ENCODE measurements at places on chromosomes 16 and 17. TPM values are rescaled to one million over a fixed set of nuclear protein-coding genes. Genes with fewer than 3 reads are reported as not detected.

The GDPD3 gene
- 1.8 TPM for total RNA-seq

The LITAFD gene
- not detected for total RNA-seq

DNA sequence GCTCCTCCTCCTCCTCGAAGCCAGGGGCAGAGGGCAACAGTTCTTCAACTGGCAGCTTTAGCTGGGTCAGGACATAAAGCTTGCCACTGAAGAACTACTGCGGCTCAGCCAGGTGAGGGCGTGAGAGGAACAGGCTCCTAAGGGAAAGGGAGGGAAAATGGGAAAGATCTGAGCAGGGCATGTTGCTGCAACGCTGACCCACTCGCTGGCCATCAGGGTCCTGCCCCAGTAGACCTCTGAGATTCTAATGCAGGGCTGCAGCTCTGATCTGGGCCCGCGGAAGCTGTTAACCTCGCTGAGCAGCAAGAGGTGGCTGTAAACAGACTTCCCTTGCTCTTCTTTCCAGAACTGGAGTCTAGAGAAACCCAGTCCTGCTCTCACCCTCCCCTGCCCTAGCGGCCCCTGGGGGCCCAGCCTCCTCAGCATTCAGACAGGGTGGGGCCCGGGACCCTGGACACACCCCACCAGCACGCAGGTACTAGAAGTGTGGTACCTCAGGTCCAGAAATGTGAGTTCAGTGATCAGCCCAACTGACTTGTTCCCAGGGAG, 3.8 kb upstream of the TLCD2 start:
- H3K27me3 ChIP-seq: no peaks in the 10 kb centered on the region
- peaks cover 28% of the 10 kb centered on the region for H3K36me3 ChIP-seq
- peaks cover 81% of the 10 kb centered on the region for H3K4me1 ChIP-seq
- DNase-seq: peak; percentile 54

GRCh38 chr17:13917634-13918033, 151.7 kb upstream of the COX10 start:
- H3K27me3 ChIP-seq: no peaks in the 10 kb centered on the region
- H3K4me3 ChIP-seq: no peak overlapping the region
- no peaks in the 10 kb centered on the region for H3K36me3 ChIP-seq
- no peak for DNase-seq

DNA sequence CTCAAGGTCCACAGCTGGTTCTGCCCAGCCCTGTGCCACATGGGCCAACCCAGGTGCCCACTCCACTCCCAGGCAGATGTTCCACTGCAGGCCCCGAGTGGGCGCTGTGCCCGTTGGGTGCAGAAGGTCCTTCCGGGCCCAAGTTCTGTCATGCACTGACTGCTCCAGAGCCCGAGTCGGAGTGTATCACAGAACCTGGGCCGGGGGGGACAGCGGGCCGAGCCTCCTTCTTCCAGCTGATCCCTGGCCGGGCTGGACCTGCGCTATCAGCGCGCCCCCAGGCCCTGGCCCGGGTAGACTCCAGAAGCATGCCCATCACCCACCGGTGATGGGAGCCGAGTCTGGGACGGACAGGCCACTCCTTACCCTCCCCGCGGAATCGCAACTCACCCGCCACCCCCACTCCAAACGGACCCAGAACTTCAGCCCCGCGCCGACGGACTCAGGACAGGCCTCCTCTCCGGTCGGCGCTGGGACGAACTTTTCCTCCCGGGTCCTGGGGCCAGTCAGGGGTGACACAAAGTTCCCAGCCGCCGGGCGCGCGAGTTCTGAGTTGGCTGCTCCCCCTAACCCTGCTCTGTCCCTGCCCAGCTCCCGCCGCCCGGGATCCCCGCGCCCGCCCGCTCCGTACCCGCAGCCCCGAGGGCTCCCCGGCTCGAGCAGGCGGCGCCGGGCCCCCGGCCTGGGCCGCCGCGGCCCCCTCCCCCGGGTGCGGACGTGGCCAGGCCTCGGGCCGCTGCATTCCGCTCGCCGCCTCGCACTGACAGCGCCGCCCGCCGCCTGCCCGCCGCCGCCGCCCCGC, at the start of gene COPZ2:
Gene COPZ2 (minus strand): TSS at position 762 of the 802 bp plus-strand sequence. CDS start 20 bp downstream, at position 742.
- peak; percentile 60 for DNase-seq
- H3K4me3 ChIP-seq: peak within 1 kb of the TSS; percentile 72
- peak within 1 kb of the TSS; percentile 79 for H3K27ac ChIP-seq
- H3K36me3 ChIP-seq: no peaks in the 10 kb centered on the region

- H3K4me1 ChIP-seq: peaks cover 55% of the 10 kb centered on the region
- peaks cover 15% of the 10 kb centered on the region for H3K36me3 ChIP-seq
- DNase-seq: no peak
- H3K4me3 ChIP-seq: no peak overlapping the region
- H3K27ac ChIP-seq: peak overlapping the region; percentile 52
Observed at GRCh38 chr17:19387921-19388521, 1.0 kb upstream of the MFAP4 start.

GRCh38 chr17:21400816-21401593, 24.8 kb downstream of the KCNJ12 start:
- H3K4me1 ChIP-seq: no peaks in the 10 kb centered on the region
- no peak overlapping the region for H3K4me3 ChIP-seq
- no peak for DNase-seq
- H3K36me3 ChIP-seq: no peaks in the 10 kb centered on the region
- H3K27me3 ChIP-seq: no peaks in the 10 kb centered on the region
- H3K27ac ChIP-seq: no peak overlapping the region

DNA sequence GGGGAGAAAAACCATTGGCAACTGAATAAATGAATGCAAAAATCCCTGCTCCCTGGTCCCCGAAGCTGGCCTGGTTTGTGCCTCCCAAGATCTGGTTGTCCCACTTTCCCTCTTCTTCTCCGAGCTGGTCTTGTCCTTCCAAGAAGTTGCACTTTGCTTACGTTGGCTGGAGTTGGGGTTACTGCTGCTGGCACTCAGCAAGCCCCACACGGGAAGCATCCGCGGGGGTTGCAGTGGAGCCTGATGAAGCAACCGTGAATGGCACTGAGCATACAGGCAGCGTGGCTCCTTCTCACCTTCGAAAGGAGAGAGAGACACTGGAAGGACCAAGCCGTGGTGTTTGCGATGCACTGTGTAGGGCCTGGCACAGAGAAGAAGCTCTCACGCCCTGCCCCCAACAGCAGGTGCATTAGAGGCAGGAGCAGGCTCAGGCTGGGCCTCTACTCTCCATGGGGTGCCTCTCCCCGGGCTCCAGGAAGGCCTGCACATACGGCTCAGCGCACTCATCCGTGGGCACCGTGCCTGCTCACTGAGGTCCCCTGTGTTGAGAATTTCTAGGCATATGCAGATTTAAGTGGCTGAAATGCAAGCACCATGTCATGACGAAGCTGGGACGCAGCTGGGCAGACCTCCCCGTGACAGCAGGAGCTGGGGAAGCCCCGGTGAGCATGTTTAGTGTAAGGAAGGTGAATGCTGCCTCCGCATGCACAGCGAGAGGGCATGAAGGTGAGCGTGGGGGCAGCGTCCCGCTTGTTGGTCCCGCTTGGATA, 12.1 kb downstream of the CA5A start:
- H3K36me3 ChIP-seq: no peaks in the 10 kb centered on the region
- H3K27ac ChIP-seq: no peak overlapping the region
- no peak overlapping the region for H3K4me3 ChIP-seq

GRCh38 chr17:82887255-82888164, 47.7 kb upstream of the ZNF750 start:
- peaks cover 74% of the 10 kb centered on the region for H3K4me1 ChIP-seq
- no peaks in the 10 kb centered on the region for H3K27me3 ChIP-seq
- H3K27ac ChIP-seq: peak overlapping the region; percentile 96
- no peak for DNase-seq
- H3K4me3 ChIP-seq: no peak overlapping the region
- no peaks in the 10 kb centered on the region for H3K36me3 ChIP-seq

DNA sequence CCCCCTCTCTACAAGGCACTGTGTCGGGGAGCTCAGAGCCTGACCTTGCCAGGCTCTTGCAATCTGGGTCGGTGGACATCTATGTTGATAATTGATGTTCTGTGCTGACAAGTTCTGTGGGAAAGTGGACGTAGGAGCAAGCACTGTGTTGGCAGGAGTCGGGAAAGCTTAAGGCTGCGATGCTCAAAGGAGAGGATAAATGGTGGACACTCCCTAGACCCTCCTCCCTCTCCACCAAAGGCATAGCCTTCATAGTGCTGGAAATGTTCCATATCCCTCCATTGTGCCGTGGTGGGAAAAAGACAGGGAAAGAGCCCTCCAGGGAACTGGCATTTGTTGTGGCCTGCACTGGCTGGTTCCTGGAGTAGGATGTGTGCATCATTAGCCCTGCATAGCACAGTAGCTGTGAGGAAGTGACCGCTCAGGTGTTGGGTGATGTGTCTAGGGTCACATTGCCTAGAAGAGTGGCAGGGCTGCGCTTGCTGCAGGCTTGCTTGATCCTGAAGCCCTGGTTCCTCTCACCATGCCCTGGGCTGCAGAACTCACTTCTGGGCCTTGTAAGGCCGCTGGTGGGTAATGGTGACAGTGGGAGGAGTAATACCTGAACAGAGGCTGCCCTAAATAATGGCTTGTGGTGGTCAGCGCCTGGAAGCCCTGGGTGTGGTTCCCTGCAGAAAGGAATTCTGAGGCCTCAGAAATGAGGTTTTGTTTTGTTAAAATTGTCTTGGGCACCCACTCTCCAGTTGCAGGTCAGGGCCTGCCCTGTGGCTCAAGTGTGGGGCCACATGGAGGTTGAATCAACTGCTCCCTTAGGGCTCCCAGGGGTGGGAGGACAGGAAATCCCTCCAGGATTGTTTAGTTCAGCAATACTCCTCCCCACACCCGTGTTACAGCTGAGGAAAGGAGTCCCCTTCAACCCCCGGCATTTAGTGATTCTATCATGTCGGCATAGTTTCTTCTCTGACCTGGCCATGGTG, 62.6 kb downstream of the KSR1 start:
- H3K4me3 ChIP-seq: no peak overlapping the region
- no peaks in the 10 kb centered on the region for H3K36me3 ChIP-seq
- H3K4me1 ChIP-seq: peaks cover 3% of the 10 kb centered on the region
- H3K27me3 ChIP-seq: no peaks in the 10 kb centered on the region
- H3K27ac ChIP-seq: no peak overlapping the region
- DNase-seq: no peak

DNA sequence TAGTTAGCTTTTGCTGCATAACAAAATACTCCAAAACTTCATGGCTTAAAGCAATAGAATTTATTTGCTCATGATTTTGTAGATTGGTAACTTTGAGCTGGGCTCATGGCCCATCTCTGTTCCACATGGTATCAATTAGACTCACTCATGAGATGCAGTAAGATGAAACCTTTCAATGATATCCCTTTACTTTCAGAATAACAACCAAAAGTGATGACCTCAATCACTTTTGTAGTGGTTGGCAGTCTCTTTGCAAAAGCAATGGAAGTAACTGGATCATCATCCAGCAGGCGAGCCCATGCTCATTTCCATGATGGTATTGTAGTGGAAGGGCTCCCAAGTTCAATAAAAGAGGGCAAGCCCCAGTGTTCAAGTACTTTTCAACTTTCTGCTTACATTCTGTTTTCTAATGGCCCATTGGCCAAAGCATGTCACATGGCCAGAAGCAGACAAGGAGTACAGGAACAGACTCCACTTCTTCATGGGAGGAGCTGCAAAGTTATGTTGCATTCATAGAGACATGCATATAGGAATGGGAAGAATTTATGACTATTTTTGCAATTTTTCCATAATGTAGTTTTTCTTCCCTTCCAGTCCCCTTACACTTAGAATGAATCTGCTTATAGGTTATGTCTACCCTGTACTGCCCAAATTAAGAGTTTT, 41.7 kb downstream of the EFCAB5 start:
- no peaks in the 10 kb centered on the region for H3K36me3 ChIP-seq
- H3K27ac ChIP-seq: no peak overlapping the region
- no peak for DNase-seq
- H3K4me3 ChIP-seq: no peak overlapping the region
- no peaks in the 10 kb centered on the region for H3K27me3 ChIP-seq
- H3K4me1 ChIP-seq: no peaks in the 10 kb centered on the region

DNA sequence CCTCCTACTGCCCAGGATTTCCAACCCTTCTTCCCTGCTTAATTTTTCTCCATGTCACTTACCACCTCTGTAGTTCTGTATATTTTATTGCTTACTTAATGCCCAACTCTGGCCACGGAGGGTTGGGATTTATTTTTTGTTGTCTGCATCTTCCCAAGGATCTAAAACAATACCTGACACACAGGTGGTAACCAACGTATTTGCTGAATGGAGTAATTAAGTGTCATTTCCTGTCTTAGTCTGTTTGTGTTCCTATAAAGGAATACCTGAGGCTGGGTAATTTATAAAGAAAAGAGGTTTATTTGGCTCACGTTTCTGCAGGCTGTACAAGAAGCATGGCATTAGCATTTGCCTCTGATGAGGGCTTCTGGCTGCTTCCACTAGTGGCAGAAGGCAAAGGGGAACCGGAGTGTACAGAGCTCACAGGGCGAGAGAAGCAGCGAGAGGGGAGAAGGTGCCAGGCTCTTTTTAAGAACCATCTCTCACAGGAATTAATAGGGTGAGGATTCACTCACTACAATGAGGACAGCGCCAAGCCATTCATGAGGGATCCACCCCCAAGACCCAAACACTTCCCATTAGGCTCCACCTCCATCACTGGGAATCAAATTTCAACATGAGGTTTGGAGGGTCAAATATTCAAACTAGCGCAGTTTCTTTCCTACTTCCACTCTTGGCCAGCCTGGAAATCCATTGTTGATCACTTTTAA, 44.8 kb downstream of the ERN1 start:
- no peaks in the 10 kb centered on the region for H3K27me3 ChIP-seq
- H3K27ac ChIP-seq: peak overlapping the region; percentile 82
- no peaks in the 10 kb centered on the region for H3K36me3 ChIP-seq
- no peak overlapping the region for H3K4me3 ChIP-seq

- no peaks in the 10 kb centered on the region for H3K4me1 ChIP-seq
- no peak overlapping the region for H3K27ac ChIP-seq
- H3K27me3 ChIP-seq: no peaks in the 10 kb centered on the region
- no peaks in the 10 kb centered on the region for H3K36me3 ChIP-seq
- no peak for DNase-seq
Observed at GRCh38 chr17:51541215-51541614, 280.9 kb downstream of the UTP18 start.

DNA sequence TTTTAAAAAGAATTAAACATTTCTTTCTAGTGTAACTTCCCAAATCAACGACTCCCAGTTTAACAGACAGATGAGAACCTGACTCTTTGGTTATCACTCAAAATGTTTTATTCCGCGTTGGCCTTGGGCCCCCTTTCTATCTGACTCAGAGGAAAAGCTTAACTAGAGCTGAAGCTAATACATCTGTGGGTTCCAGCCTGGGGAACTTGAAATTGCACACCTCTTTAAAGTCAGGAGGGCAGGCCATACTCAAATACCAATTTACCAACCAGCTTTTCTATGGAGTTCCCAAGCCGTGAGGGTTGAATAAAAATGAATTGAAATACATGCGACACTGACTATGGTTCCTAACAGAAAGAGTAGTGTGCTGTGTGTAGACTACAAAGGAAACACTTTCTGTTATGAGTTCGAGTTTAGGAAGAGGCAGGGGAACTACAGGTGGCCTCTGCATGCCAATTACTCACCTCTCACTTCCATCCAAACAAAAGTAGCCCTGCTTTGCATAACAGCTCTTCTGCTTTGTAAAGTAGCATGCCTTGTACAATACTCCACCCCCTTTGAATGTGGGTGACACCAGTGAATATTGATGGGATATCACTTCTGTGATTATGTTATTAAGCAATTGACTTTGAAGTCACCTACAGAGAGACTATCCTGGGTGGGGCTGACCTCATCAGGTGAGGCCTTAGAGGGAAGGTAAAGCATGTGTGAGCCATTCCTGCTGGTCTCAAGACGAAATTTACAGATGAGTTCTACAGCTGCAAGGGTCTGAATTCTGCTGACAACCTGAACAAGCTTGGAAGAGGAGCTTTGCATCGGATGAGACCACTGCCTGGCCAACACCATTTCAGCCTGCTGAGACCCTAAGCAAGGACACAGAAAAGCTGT, 92.1 kb downstream of the WDR59 start:
- H3K27ac ChIP-seq: no peak overlapping the region
- peaks cover 98% of the 10 kb centered on the region for H3K36me3 ChIP-seq
- no peak for DNase-seq

All from stomach (tissue), 19 donors.